ENCODE measurements at places on chromosomes 4 and X.
A peak's percentile ranks its signal among the peaks of the same experiment; 100 is the strongest.

DNA sequence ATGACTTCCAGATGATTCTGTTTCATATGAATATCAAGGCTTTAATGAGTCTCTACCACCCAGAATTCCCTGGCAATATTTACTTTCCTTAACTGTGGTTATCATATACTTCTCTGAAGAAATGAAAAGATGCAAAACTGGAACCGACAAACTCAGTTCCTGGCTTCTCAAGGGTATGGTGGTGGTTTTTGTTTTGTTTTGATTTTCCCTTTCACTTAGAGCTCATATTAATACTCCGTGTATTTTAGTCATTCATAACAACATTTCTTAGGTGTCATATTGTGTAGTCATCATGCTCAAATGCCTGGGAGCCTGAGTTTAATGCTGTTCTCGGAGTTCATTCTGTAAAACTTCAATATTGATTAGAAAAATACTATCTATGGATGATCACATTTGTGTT lies 665 bp downstream of the TRPC5OS start:
- DNase-seq: no peak

DNA sequence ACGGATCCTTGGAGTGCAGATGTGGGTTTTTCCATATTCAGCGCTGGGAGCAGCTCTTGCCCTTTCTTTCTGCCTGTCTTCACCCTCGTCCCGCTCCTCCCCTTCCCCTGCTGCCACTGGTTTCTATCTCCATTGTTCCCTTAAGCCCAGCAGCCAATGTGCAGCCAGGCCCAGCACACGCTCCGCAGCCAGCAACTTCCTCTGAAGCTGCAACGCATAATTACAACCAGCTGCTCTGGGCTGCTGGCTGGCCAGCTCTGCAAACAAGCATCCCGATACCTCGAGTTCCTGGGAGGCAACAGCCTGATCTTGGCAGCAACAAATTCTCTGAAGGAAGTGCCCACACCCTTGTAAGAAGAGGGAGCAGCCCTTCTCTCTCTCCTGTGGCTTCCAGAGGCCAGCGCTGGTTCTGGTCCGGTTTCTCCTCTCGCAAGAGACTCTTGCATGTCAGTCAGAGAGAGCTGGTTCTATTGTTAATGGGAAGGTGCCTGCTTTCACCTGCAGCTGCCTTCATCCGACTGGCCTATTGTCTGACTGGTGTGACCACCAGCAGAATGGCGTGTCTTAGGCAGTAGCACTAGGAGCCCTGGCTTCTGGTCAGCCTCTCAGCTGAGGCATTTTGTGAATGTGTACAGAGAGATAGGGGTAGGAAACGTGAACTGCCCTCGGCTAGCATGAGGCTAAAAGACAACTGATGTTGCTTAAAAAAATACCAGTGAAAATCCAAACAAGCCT lies 83.8 kb upstream of the MAML3 start:
- peak; percentile 71 for DNase-seq

DNA sequence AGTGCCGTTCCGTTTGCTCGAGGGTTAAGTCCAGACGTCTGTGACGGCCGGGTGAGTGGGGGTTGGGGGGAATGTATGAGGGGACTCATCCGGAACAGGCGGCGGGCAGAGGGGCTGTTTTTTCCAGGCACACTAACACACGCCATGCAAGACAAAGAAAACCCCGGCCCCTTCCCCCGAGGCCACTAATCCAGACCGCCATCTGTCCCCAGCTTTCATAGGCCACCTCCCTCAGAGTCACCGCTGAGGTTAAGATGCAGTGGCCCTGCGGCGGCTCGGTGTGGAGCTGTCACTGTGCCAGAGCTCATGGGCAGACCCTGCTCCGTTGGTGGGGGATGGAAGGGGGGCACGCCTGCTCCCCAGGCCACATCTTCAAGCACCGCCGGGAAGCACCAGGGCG lies 34.1 kb downstream of the SORCS2 start:
- no peak for DNase-seq

GRCh38 chrX:23435108-23435507 lies 100.5 kb downstream of the PTCHD1 start:
- DNase-seq: no peak

All from dorsolateral prefrontal cortex (tissue), 122 donors.